T-cell (primary cell): ENCODE measurements at places on chromosomes 11 and 22. TPM values are rescaled to one million over a fixed set of nuclear protein-coding genes. Genes with fewer than 3 reads are reported as not detected.

- no peak for DNase-seq
Observed at GRCh38 chr22:24072361-24072760, 61.3 kb downstream of the CABIN1 start.

DNA sequence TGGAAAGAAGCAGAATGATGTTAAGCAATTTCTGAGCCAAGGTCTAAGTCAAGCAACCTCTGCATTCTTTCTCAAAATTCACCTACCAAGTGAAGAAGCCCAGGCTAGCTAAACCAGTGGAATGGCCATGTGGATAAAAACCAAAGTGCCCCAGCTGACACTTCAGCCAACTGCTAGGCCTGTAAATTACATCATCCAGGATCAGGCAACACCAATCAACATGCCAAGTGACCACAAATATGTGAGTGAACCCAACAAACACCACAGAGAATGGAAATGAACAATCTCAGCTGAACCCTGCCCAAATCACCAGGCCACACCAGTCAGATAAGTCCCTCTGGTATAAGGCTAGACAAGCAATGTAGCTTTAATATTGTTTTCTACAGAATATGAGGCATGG, 25.1 kb upstream of the FJX1 start:
- DNase-seq, result no peak

GRCh38 chr11:36402568-36403170, 106.6 kb downstream of the PRR5L start:
- DNase-seq, result no peak

DNA sequence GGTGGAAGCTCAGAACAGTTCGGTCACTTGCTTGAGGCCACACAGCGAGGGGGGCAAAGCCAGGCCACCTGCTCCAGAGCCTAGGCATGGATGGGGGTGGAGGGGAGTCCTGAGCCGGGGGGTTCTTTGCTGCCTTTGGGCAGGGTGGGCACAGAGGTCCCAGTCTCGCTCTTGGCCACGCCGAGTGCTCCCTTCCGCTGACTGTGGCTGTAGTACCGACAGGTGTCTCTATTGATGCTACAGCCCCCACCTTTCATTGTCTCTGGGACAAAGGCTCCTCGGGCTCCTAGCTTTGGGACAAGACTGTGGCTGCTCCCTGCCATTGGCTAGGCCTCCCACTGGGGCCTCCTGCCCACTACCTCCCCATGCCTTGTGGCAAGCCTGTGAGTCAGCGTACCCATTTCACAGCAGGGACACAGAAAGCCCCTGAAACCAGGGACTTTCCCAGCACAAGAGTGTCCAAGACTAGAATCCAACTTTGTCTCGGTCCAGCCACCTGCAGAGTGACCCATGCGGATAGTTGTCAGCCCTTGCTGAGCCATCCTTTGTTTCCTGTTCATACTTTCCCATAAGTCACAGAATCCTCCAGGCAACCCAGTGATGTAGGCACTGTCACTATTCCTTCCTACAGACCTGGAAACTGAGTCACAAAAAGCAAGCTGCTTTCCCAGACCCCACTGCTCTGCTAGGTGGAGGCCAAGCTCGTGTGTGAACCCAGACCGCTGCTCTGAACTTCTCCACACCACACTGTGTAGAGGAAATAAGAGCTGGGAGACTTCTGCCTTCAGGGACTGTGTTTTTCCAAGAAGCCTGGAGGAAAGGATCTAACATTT, 17.2 kb downstream of the MYEOV start:
- DNase-seq, result no peak

DNA sequence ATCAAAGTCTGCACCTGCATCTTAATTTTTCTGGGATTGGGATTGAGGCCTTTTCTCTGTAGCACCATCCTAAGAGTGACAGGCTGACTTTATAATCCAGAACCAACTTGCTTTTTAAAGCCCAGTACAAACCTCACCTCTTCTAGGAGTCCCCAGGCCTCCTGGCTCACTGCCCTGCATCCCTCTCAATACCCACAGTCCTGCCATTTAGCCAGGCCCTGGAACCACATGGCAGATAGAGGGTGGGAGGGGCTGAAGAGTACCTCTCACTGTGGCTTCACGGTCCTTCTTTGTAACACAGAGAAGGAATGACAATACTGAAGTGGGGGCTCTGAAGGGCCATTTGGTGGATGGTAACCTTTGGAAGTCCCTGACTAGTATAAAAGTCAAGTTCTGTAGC, 63.5 kb upstream of the PHOX2A start:
- DNase-seq, result no peak

- DNase-seq, result no peak
Observed at GRCh38 chr22:46829941-46830715, 67.7 kb downstream of the TBC1D22A start.

DNA sequence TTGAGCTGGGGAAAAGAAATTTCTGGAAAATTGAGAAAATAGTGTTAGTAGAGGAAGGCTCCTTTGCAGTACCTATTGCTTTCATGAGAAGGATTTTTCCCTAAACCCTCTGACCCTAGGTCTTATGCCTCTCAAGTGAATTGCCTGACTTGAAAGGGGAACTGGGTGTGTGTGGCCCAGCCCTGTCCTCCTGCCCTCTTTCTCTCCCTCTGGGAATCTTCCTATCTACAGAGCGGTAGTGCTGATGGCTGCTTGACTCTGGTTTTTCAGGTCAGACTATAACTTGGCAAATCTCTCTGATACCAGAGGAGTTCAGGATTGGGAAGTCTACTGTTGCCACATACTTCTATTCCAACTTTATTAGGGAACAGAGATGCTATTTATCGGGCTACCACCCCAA, 19.2 kb downstream of the CAVIN3 start:
- DNase-seq, result no peak

- no peak for DNase-seq
Observed at GRCh38 chr11:95700471-95700817, 89.1 kb downstream of the FAM76B start.

- no peak for DNase-seq
Observed at GRCh38 chr11:12675951-12676711, 1.9 kb downstream of the TEAD1 start.

GRCh38 chr22:45504373-45505341, 2.0 kb downstream of the FBLN1 start:
- no peak for DNase-seq

Gene P2RY6
- total RNA-seq, result not detected

Gene C11orf91
- not detected for total RNA-seq

Gene CATSPER1
- not detected for total RNA-seq
